ENCODE measurements at places on chromosomes 11 and 22.

DNA sequence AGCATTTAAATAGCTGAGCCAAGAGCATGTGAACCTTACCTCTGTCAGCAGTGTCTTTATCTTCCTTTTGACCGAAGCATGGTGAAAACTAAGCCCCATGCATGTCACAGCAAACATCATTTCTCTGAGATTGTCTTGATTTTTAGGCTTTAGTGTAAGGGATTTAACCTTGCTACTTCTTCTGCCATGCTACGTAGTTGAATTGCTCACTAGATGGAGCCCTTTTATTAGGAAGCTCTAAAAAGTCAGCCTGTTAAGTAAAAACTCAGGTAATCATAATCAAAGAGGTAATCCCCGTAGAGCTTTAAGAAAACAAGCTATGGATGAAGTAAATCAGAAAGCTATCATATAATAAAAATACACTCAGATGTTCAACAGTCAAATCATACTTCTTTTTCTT is 149.5 kb downstream of the PGR start:
- no peak for DNase-seq

- DNase-seq = no peak
Measured at GRCh38 chr11:120698918-120699317, 187.4 kb downstream of the GRIK4 start.

DNA sequence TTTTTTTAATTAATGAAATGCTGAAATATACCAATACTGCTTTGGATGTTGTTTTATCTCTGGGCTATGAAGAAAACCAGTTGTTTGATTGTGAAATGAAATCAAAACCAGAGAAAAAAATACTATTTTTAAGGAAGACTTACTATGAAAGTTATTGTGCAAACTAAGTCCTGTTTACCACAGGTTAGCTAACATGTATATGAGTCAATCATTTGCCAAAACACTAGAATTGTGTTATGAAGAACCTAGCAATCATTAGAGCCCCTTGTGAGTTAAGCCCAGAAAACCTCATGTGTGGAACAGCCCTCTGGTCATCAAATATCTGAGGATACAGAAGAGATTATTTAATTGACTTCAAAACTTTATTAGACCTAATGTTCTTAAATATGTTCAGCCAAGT is 83.7 kb downstream of the FAT3 start:
- no peak for DNase-seq

DNA sequence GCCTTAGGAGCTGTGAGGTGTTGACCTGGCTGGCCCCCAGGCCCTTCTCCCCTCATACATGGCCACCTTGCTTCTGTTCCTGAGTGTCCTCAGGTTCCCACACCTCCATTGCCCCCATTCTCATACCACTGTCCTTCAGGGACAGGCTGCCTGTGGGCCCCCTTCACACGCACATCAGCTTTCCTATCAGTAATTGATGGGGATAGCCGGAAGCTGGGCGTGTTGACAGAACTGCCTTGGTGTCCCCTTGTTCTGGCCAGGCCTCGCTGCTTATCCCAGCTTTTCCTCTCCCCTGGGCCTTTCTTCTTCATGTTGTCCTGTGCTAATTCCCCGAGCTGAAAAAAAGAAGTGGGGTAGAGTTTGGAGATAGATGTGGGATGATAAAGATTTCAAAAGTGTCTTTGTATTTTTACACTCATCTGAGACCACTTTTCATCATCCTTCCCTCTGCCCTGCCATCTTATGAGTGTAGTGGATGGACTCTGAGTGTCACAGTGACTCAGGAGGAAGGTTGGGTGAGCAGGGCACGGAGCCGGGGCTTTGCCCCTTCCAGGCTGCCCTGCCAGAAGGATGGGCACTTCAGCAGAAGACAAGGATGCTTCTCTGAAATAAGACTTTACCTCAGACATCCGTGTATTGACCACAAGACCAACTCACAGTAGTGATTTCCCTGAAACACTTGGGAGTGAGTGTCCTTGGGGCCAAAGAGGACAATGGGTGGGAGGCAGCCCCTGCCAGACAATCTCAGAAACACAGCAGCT is 42.8 kb downstream of the MED15 start:
- DNase-seq = no peak

- peak; percentile 88 for DNase-seq
Measured at GRCh38 chr11:119470317-119471291, 47.6 kb upstream of the THY1 start.
